ENCODE measurements at places on chromosomes 3 and 15.

GRCh38 chr3:162602619-162603018, 1106.0 kb downstream of the OTOL1 start:
- no peak for DNase-seq

- DNase-seq: no peak
Measured at GRCh38 chr3:84885199-84885882, 73.4 kb upstream of the CADM2 start.

DNA sequence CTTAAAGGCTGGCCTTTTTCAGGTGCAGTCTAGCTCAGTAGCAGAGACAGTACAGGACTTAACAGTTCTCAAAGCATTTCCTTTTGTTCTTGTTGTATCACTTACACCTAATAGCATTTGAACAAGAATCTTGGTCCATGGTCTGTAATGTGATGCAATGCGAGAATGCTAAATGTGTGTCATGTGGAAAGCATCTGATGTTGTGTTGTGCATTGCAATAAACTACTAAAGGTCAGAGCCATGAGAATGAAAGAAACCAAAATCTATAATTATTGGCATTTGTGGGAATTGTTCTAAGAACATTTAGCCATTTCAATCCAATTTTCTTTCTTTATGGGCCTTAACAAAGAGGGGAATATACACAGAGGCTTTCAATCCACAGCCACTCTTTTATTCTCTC, 324.5 kb upstream of the ROBO2 start:
- peak; percentile 2 for DNase-seq

GRCh38 chr3:156732261-156732660, 57.9 kb downstream of the TIPARP start:
- peak; percentile 17 for DNase-seq

DNA sequence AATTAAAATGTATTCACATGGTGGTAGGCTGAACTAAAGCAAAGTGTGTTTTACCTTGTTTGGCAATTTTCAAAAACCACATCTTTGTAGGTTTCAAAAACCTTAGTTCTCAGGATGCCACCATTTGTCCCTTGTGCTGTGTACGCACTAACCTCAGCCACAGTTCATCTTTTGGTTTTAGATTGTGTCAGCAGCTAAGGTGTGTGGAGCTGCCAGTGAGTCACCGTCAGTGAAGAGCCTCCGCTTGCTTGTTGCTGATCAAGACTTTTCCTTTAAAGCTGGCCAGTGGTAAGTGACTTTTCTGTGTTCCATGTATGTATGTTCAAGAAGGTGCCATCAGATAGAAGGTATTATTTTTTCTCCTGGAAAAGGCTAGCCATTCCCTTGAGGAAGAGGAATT, 21.1 kb downstream of the OXNAD1 start:
- DNase-seq: no peak

DNA sequence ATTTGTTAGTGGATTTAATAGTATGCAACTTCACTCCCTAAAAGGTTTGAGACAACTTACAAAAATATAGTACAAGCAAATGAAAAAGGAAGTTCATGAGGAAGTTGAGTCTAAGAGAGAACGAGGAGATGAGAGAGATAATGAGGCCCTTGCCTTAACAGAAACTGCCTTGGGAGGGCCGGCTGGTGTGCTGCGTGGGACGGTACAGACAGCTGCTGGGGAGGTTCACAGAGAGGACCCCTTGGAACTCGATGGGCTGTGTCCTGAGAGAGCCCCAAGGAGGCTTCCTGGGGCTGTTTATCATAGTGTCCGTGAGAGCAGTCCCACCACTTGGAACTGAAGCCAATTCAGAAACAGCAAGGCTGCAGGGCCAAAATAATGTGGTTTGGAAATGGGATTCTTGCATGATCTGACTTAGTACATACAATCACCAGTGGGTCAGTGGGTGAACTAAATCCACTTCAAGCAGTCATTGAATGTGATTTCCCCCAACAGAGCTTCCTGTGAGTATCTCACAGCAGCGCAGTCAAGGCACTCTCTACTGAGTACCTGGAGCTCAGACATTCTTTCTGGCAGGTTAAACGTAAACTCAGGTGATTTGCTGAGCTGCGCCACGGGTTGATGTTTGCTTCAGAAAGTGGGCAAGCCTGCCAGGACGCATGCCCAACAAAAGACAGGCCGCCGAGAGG, 90.8 kb downstream of the CRTC3 start:
- DNase-seq: no peak

- DNase-seq: no peak
Measured at GRCh38 chr15:79442911-79443310, 10.8 kb downstream of the MINAR1 start.

DNA sequence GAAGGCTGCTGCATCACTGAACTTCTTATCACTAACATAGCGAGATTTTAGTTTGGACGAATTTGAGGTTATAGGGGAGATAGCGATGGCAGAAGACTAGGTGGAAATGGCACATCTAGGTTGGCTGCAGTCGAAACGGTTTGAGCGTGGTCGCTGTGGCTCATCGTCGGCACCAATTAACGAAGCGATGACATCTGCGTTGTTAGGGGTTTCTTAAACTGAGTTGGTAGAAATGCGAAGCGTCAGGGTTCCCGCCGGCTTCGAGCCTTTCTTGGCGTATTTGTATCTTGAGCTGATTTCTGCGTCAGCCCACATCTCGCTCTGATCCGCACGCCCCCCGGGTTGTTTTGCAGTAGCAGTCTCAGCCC, 319 bp downstream of the LNP1 start:
- DNase-seq: peak; percentile 44

GRCh38 chr15:57785959-57786358, 79.4 kb downstream of the POLR2M start:
- DNase-seq: no peak

GRCh38 chr3:48546203-48546829, 10.3 kb downstream of the PFKFB4 start:
- no peak for DNase-seq

GRCh38 chr3:46541835-46542234, 24.3 kb downstream of the LRRC2 start:
- no peak for DNase-seq

GRCh38 chr3:5017925-5018531, 38.8 kb downstream of the BHLHE40 start:
- no peak for DNase-seq

DNA sequence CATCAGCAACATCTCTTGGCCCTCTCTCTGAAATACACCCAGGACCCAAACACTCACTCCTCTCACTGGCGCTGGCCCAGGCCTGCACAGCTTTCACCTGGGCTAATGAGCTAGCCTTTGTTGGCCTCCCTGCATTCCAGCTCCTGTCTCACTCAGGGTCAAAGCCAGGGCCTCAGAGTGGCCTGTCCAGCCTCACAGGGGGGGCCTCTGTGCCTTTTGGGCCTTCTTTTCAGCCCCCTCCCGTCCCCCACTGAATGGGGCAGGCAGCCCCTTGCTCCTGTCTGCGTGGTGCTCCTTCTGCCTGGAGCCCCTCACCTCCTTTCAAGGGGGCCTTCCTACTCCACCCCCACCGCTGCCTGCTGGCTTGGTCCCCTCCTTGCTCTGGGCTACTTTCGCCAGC, 59.0 kb upstream of the PRR23E start:
- DNase-seq: no peak

GRCh38 chr3:16130066-16130465, 44.4 kb upstream of the GALNT15 start:
- peak; percentile 87 for DNase-seq

- DNase-seq: no peak
Measured at GRCh38 chr3:106399761-106400160, 530.9 kb upstream of the CBLB start.

DNA sequence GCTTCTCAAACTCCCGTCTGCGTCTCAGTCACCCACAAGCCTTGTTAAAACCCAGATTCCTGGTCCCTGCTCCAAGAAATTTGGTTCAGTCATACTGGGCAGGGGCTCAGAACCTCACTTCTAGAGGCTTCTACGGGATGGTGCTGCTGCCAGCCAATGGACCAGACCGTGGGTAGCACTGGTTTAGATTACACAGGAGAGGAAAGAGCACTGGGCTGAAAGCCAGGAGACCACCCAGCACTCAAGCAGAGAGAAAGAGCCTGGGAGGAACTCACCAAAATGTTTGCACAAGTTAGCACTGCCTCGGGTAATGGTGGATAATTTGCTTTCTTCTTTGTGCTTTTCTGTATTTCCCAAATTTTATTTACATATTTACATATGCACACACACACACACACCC, 46.9 kb upstream of the MUC13 start:
- no peak for DNase-seq

DNA sequence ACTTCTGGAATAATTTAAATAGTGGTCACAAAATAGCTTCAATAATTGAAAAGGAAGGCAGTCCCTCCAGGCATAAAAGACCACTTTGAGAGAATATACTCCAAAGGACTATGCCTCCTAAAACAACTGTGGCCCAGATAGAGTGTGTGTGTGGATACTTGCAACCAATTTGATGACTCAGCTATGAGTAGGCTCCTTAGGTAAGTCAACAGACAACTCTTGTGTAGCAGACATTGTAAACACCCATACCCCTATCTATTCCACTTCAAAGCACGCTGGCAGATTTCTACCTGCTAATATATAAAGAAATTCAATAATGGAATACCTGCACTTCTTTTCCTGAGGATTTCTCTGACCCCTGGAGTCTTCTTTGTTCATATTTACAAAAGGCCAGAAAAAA, 254.5 kb downstream of the NEK10 start:
- DNase-seq: no peak

DNA sequence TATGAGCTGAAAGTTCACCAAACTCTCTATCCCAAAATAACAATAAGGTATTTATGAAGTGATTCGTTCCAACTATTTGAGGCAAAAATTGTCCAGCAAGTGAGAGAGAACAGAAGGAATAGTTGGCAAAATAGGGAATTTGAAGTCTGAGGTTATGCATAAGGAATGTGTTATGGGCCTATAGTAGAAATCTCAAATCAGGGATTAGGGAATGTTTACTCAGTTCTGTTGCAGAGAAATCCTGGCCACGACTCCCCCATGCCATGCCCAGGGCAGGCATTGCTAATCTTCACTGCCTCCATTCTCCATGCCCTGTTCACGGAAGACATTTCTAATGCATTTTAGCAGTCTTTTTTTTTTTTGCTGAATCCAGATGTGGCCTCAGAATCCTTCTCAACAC, 58.6 kb downstream of the FLNB start:
- DNase-seq: peak; percentile 85

DNA sequence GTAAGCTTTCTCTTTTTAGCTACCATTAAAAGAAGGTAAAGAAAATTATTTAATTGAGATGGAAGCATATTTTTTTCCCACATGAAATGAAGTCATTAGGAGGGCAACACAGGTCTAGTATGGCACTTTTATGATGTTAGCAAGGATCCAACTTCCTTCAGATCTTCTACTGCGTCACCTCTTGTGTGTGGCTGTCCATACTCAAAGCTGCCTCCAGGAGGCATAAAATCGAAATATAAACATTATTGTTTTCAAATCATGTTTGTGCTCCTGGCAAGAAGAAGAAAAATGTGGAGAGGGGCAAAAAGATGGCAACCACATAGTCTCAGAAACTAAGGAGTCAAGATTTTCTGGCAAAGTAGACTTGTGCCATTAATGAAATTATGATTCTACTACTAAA, 791.7 kb upstream of the EPHA6 start:
- DNase-seq: no peak

- DNase-seq: no peak
Measured at GRCh38 chr3:117964814-117965213, 1069.8 kb downstream of the IGSF11 start.

DNA sequence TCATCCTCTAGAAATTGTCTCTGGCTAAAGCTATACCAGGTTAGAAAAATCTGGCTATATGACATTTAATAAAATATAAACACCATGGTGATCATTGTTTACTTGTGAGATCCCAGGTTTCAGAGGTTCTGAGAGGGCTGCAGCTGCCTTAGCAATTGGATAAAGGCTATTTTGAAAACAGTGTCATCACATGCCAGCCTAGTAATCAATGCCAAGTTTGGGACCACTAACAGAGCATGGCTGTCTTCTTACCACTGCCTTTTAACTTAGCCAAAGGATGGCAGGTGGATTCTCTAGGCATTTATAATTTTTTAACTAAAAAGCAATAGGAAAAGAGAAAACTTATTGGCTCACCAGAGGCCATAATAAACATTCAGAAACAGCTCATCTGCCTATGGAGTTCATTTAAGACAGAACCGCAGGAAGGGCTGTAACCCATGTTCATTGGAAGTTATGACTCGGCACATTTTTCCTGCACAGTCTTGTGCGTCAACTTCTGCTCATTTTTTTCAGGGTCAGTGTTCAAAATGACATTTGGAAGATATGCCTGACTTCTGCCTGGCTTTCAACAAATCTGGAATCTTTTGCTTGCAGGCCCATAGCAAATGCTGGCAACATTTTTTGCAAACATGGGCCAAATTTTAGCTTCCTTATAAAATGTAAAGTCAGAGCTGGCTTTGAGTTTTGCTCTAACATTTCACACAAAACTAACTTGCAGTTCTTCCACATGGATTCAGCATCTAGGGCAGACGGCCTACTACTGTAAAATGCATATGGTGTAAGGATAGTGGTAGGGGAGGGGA, 476.0 kb upstream of the TBL1XR1 start:
- DNase-seq: peak; percentile 90

DNA sequence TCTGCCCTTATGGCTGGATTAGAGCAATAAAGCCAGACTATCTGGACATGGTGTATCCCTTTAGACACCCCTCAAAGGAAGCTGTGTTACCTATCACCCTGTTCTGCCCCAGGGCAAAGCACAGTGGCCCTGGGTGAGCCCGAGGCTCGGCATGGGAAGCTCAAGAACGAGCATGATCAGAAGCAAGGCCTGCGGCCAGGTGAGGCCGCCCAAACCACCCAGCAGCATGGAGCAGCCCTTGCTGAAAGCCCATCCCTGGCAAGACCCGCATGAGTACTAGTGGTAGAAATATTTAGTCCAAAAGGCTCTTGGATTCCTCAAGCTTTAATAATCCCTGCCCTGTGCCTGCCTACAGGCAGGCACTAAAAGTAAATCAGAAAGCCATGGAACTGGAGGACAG, 261.1 kb downstream of the MEX3B start:
- DNase-seq: no peak

- no peak for DNase-seq
Measured at GRCh38 chr3:53996141-53996874, 104.6 kb upstream of the SELENOK start.

- no peak for DNase-seq
Measured at GRCh38 chr3:182220013-182220412, 508.3 kb downstream of the SOX2 start.

DNA sequence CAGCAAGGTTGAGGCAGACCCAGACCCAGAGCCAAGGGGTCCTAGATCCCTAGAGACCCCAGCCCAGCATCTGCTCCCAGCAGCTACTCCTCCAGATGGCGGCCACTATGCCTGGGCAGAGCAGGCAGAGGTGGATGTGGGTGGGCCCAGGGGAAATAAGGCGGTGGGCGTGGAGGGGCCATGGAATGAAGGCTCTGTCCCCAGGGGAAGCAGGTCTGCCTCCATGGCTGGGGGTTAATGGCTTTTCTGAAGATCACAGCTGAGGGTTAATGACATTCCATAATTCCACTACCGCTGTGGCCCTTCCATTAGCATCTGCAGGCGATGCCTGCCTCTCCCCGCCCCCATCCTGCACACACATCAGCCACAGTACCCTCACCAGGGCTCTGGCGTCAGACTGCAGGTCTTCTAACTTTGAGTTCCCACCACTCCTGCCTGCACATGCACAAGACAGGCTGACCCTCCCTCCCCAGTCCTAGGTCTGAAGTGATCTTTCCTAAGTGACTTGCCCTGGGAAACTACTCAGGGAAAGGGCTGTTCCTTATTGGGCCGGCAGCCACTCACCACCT, 41.2 kb downstream of the CCDC33 start:
- DNase-seq: no peak

GRCh38 chr15:25771338-25771706, 91.8 kb downstream of the ATP10A start:
- DNase-seq: no peak

GRCh38 chr3:45442679-45443253, 54.4 kb downstream of the LARS2 start:
- DNase-seq: no peak
